ENCODE measurements at places on chromosomes 7 and 10.

- no peak for DNase-seq
Measured at GRCh38 chr7:95725205-95725604, 47.1 kb upstream of the DYNC1I1 start.

- DNase-seq = no peak
Measured at GRCh38 chr10:123570051-123570897, 95.9 kb upstream of the GPR26 start.

DNA sequence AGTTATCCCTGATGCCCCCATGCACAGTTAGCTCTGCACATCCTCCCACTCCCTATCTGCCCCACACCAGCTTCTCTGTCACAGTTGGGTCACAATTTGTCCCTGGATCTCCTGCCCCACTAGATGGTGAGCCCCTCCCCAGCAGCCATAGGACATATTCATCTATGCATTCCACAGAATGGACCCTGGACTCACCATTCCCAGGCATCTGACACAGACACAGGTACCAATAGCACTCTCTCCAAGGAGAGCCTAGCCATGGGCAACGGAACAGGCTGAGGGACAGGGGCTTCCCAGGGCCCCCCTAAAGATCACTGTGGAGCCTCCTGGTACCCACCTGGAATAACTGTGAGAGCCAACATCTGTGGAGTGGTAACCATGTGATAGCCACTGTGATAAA is 34.7 kb upstream of the EEPD1 start:
- DNase-seq = no peak

DNA sequence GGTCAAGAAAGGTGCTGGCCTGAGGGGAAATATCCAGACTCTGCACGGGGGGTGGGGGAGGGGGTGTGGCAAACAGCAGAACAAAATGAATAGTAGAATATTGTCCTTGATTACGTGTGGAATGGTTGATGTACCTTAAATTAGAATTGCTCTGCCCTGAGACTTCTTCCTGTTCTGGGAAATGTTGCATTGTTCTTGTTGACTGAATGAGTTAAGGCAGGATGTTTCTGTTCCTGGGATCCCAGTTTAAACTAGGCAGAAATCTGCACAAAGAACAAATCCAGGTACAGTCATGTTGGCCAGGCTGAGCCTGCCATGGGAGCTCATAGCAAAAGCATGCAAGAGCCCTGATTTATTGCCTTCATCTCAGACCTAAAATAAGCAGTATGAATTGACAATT is 558.7 kb upstream of the VSTM2A start:
- DNase-seq = no peak

- no peak for DNase-seq
Measured at GRCh38 chr10:114181971-114182370, 2.8 kb downstream of the TDRD1 start.

All from stimulated activated CD4-positive, alpha-beta T cell treated with anti-CD3 and anti-CD28 coated beads, Interleukin-2, amount 100 ng/mL, for 4 hours (primary cell).